ENCODE measurements at places on chromosomes 16 and 17.

- no peak for DNase-seq
These were observed 12.1 kb downstream of the ACLY start for GRCh38 chr17:41906465-41907184.

- DNase-seq, result no peak
These were observed 88.6 kb upstream of the XYLT1 start for GRCh38 chr16:17559394-17559793.

DNA sequence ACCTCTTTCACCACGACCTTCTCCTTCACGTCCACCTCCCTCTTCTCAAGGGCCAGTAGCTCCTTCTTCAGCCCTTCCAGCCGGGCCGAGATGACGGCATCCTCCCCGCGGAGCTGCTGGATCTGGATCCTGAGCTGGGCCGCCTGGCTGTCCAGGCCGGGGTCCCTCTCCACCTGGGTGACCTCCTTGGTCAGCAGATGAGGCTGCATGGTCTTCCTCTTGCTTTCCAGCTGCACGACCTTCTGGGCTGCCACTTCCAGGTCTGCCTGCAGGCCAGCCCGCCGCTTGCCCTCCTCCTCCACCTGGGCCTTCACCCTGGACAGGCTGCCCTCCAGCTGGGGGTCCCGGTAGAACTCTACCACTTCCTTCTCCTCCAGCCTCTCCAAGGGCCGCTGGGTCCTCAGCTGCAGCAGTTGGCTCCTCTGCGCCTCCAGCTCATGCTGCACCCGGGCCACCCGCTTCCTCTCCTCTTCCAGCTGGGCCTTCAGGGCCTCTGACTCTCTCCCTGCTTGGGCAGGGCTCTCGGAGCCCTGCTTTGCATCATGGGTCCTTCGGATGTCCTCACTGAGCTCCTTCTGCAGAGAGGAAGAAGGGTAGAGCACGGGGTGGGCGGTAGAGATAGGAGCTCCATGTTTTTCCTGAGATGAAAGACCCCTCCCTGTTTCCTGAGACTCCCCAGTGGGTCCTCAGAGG, 9.5 kb downstream of the CDK3 start:
- DNase-seq, result no peak

DNA sequence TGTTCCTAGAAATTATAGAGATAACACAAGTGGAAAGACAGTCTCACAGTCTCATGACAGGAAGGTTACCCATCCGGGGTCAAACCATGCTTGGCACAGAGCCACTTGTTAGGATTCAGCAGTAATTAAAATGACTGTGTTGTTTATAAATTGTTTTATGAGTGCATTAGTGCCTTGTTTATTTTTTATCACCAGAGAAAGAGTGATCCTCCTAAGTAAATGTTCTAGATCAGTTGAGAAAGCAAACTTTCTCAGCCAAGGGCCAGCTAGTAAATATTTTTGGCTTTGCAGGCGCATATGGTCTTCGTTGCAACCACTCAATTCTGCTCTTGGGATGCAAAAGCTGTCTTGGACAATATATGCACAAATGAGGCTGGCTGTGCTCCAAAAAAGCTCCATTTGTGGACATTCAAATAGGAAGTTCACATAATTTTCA, 253.9 kb upstream of the CACNG5 start:
- DNase-seq, result no peak

GRCh38 chr17:38898812-38899348, 26.5 kb upstream of the LASP1NB start:
- DNase-seq, result no peak

- no peak for DNase-seq
These were observed 1.9 kb upstream of the RBFOX1 start for GRCh38 chr16:7330709-7331108.

DNA sequence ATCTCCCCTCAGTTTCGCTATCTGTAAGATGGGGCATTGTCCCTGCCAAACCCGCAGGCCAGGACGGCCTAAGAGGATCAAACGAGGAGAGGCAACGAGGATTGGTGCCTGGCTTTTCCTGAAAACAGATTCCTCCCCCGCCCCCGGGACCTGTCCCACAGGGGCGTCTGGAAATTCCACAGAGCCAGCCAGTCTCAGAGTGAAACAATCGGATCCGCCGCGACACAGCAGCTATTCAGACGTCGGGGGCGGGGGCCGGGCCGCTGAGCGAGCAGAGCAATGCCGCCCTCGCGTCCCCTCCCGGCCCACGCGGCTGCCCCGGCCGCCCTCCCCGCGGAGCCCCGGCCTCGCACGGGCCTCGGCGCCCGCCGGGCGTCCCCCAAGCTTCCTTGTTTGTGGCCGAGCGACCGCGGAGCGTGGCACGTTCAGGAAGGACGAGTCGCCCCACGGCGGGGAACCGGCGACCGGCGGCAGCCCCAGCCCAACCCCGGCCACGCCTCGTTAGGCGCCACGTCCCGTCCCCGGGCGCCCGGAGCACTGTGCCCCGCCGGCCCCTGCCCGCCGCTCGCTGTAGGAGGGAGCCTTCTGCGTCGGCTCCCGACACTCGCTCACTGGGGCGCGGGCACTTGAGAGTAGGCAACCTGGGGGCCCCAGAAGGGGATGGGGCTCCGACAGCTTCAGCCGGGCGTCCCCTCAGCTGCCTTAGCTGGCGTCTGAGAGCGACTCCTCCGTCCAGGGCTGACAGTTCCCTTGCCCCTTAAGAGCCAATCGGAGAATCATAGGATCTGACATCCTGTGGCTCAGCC, 29.6 kb upstream of the PHOSPHO1 start:
- peak; percentile 13 for DNase-seq

- no peak for DNase-seq
These were observed 121.2 kb downstream of the ASIC2 start for GRCh38 chr17:33171931-33172330.

- peak; percentile 21 for DNase-seq
These were observed 3.4 kb upstream of the ZNF385C start for GRCh38 chr17:42101513-42102292.

GRCh38 chr16:52705122-52705521, 158.2 kb upstream of the TOX3 start:
- no peak for DNase-seq

DNA sequence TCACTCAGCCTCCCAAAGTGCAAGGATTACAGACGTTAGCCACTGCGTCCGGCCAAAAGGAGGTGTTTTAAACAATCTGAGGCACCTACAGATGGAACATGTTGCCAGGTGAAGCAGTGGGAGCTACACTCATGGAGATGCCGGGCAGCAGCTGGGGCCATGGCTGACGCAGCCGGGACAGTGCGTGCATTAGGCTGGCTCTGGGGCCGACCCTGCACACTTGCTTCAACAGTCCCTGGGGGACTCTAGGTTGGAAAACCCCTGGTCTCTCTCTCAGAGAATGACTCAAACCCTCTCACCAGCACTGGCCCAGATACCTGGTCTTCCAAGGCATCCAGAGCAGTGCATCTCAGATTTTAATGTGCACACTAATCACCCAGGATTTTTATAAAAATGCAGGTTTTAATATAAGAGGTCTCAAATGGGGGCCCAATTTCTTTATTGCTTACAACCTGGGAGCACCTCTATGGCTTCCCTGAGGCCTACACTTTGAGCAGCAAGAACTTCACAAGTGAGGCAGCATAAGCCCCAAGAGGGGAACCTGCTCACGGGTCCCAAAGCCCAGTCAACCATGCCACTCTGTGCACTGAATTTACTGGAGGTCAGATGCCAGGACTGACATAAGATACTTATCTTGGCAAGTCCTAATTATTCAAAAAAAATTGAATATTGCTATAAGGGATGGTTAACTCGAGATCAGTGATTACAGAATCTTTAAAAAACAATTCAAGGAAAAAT, 70.8 kb upstream of the TRAP1 start:
- DNase-seq, result no peak

DNA sequence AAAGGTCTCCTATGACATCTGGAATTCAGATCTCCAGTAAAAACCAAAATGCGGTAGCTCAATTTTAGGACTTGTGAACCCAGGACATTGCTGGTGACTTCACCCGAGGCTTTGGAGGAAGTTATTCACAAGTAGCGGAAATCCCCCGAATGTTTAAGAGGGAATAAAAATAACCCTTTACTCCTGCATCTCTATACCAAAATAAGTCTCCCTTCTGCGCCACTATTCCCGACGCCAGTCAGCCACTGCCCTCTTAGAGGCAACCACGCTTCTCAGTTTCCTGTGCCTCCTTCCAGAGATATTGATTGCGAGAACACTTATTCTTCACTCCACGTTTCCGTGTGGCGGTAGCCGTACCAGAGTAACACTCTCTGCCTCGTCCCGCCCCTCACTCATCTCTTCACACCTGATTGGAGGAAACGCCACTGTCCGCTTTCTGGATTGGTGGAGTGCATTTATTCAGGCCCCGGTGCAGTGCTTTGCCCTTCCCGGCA, 27.4 kb downstream of the EMP2 start:
- DNase-seq, result no peak

DNA sequence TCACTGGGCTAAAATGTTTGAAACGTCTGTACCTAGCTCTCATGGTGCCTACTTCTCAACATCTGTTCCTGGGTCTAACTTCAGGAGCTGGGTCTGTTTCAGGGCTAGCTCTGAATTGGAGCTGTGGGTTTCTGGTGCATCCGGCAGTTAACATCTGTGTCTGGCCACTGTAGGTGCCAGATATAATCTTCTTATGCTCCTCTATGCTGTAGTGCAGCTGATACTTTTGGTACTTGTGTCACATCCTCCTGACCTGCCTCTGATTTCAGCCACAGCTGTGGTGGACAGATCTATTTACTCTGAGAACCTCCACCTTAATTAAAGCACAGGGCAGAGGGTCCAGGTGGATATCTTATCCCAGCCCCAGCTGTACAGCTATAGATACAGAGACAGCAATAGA, 496.5 kb upstream of the CDH11 start:
- no peak for DNase-seq

DNA sequence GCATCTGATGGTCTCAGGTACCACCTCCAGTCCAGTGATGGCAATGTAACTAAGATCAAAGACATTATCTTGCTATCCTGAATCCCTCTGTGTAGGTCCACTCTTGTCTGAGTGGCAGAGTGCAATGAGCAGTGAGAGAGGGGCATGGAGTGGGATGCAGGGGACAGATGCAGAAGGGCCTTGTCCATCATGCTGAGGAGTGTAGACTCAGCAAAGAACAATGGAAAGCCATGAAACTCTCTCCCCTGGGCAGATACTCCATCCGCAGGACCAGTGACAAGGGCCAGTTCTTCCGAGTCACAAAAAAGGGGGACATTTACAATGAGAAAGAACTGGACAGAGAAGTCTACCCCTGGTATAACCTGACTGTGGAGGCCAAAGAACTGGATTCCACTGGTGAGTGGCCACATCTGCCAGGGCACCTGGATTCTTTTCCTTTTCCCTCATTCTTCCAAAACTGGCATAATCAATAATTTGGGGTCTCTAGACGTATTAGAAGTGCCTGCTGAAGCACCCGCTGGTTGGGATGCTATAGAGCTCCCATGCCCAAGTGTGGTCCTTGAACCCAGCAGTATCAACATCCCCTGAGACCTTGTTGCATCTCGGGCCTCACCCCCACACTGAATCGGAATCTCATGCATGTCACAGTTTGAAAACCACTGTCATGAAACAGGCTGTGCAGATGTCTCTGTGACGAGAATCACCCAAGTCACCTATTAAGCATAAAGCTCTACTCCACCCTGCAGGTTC, 29.5 kb downstream of the CDH5 start:
- DNase-seq, result no peak

- no peak for DNase-seq
These were observed 104.3 kb upstream of the DNAH9 start for GRCh38 chr17:11493936-11494335.

DNA sequence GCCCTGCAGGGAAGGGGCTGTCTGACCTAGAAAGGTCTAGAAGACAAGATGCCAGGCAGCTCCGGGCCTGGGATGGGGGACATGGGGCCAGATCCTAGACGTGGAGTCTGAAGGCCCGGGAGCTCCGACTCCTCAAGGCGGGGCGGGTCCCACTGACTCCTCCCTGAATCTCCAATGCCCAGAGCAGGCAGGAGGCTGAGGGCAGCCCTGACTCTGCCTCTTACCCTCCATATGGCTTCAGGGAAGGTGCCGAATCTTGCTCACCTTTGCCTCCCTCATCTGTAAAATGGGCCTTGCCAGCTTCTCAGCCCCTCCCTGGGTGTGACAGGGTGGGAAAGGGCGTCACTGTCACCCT, 14.8 kb downstream of the VASN start:
- no peak for DNase-seq

DNA sequence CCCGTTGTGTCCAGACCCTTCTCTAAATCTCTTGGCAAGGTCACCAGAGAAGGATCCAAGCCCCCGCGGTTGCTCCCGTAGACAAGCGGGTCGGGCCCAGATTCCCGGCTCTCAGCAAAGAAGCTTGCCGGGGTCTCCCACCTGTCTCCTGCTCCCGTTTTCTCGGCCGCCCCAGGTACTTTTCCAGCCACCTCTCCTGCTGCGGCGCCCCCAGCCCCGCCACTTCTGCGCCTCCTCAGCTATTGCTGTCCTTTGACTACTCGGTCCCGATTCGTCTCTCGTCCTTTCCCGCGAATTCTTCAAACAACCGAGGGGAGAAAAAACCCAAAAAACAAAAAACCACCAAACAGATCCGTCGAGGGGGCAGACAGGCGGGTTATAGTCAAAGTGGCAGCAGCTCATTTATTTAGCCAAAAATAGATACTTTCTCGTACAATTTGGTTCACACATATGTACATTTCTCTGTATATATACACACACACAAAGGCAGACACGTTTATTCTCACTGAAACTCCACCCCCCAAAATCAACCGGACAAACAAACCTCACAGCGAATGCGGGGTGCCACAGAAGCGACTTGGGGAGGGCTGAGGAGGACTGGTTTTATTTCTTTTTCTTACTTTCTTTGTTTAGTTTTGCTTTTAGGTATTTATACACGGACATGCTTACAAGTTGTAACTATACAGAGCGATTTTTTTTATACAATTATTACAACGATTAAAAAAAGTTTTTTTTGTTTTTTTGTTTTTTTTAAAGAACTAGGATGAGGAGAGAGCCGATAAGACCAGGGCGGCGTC, 3.5 kb downstream of the IRX3 start:
- DNase-seq, result peak; percentile 21

DNA sequence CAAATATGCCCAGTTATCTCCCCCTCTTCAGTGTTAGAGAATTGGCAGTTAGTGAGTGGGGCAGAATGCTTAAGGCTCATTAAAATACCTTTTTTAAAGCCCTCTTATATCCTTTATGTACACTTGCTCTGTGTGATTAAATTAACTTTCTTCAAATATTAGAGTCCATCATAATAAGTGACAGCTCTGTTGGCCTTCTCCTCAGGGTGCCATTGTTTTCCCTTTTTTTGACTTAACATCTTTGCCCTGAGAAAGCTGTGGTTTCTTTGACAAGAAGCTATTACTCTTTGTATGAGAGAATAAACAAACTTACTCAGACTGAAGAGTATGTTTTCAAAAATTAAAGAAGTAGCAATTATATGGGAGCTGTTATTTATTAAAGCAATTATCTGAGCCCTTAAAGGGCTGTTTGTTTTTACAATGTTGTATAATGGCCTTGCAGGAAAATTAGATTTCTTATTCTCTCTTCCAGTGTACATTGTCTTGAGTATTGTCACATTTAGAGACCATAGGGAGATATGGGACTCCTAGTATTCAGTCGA, 13.4 kb downstream of the RBBP6 start:
- no peak for DNase-seq

GRCh38 chr17:71959154-71959553, 161.7 kb upstream of the SOX9 start:
- no peak for DNase-seq

GRCh38 chr16:56625943-56626654, 518 bp downstream of the MT1E start:
- DNase-seq, result no peak

GRCh38 chr16:89006036-89006752, 29.2 kb upstream of the CBFA2T3 start:
- no peak for DNase-seq
